CD4-positive, alpha-beta T cell treated with Interleukin-17A for 4 hours (primary cell): ENCODE measurements at places on chromosomes 11 and 22.
A peak's percentile ranks its signal among the peaks of the same experiment; 100 is the strongest.

DNA sequence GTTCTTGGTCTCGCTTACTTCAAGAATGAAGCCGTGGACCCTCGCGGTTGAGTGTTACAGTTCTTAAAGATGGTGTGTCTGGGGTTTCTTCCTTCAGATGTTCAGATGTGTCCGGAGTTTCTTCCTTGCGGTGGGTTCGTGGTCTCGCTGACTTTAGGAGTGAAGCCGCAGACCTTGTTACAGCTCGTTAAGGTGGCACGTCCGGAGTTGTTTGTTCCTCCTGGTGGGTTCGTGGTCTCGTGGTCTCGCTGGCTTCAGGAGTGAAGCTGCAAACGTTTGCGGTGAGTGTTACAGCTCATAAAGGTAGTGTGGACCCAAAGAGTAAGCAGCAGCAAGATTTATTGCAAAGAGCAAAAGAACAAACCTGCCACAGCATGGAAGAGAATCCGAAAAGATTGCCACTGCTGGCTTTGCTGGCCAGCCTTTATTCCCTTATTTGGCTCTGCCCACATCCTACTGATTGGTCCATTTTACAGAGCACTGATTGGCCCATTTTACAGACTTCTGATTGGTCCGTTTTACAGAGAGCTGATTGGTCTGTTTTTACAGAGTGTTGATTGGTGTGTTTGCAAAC lies 27.1 kb upstream of the NXPE2 start:
- DNase-seq, result no peak

DNA sequence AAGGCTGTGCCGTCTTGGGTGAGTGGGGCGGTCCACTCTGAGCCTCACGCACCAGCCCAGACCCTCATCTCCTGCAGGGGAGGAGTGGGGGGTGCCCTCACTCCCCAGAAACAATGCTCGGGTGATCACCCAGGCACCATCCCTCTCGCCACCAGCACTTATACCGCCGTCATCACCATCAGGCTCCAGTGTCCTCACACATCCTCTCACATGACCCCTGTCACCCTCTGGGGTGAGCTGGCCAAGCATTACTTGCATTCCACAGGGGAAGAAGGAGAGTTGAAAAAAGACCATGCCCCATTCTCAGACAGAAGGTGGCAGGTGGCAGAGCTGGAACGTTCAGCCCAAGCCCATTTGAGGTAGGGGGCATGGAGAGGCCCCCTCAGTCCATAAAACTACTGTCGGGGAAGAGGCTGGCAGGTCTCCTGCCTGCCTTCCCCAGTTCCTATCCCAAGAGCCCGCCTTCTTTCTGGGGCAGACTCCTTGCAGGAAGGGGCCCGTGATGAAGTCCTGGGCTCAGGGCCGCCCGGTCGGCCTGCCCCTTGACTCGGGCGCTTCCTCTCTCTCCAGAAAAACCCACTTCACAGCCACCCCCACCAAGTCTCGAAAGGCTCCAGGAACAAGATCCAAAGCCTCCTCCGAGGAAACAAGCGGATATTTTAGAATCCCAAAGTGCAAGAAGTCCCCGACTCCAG lies 153.3 kb downstream of the DSCAML1 start:
- no peak for DNase-seq

DNA sequence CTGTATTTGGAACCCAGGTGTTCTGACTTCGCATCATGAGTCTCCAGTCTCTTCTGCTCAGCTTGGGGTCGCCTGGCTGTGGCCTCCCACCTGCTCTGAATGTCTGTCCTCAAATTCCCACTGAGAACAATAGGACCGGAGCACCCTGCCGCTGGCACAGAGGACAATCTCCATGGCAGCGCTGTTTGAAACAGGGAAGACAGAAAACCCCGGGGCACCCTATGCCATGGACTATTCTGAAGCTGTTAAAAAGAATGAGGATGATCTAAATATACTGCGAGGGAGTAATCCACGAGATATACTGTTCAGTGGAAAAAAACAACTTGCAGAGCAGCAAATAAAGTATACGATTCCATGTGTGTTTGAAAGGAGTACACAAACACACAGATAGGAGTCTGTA lies 415.6 kb upstream of the NARS2 start:
- no peak for DNase-seq

DNA sequence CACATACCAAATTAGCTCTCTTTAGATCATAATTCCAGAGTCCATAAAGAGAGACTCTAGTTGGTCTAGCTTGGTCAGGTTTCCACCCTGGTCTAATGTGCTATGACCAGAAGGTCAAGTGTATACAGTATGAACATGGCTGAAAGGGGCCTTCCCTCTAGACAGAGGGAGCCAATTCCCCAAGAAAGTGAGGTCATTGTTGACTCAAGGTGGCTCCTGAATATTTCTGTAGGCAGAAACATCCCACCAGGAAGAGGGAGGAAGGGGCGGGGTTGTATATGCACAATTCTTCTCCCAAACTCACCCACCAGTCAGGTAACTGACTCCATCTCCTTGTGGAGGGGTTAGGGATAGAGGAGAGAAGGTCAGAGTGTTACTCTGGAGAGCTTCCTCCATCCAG lies 281.8 kb upstream of the PLET1 start:
- DNase-seq, result no peak

DNA sequence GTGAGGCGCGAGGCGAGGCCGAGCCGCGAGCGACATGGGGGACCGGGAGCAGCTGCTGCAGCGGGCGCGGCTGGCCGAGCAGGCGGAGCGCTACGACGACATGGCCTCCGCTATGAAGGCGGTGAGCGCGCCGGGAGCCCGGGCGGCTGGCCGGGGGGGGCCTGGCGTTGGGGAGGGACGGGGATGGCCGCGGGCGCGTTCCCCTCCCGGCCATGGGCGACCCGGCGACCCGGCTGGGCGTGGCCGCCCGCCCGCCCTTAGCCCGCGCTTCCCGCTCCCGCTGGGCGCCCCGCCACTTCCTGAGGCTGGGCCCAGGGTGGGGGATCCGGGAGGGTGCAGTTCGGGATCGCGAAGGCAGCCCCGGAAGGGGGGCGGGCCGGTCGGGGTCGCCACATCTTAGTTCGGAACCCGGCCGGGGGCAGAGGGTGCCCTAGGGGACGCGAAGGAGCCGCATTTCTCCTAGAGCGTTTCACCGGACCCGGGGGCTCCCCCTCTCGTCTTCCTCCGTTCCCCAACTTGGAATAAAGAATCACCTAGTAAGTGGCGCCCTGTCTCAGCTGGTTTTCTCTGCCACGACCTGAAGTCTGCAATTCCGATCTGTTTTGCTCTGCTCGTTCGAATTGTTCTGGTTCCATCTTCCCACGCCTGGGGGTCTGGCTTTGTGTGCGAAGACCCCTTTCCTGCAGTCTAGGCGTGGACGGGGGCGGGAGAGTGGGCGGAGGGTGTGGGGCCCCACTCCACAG lies 536 bp downstream of the YWHAH start:
- peak; percentile 54 for DNase-seq
